ENCODE measurements at places on chromosomes 3 and 15. TPM values are rescaled to one million over a fixed set of nuclear protein-coding genes. Genes with fewer than 3 reads are reported as not detected.

DNA sequence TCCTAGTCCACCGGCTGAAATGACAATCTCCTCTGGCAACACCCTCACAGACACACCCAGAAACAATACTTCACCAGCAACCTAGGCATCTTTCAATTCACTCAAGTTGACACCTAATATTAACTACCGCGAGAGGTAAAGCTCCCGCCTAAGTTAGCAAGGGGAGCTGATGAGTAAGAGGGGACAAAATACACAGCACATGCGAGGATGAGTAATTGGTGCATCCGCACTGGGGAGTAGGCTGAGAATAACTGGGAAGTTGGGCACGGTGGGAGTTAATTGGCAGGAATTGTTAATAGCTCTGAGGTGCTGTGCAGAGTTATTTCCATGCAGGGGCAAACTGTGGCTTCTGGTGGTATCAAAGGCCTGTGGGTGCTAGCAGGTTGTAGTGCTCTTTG, 14.5 kb upstream of the PLD1 start:
- H3K4me1 ChIP-seq: peaks cover 11% of the 10 kb centered on the region
- no peaks in the 10 kb centered on the region for H3K36me3 ChIP-seq

Gene KBTBD8
- total RNA-seq: 10.0 TPM

DNA sequence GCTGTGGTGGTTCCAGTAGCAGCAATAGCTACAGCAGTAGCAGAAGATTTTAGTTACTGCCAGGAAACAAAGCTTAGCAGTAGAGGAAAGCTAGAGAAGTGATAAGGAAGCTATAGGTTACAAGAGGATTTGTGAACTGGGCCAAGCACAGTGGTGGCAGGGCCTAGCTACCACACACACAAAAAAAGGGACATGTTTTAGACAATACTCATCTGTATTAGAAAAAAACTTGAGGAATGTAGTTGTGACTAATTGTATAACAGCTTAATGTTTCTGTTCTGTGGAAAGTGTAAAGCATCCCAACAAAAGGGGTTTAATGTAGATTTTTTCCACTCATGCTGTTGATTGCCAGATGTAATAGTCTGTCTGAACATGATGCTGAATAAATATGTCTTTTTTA, 29.9 kb upstream of the PFN2 start:
- no peak for DNase-seq
- H3K27me3 ChIP-seq: no peaks in the 10 kb centered on the region
- no peak overlapping the region for H3K27ac ChIP-seq
- H3K4me1 ChIP-seq: no peaks in the 10 kb centered on the region
- H3K36me3 ChIP-seq: no peaks in the 10 kb centered on the region

DNA sequence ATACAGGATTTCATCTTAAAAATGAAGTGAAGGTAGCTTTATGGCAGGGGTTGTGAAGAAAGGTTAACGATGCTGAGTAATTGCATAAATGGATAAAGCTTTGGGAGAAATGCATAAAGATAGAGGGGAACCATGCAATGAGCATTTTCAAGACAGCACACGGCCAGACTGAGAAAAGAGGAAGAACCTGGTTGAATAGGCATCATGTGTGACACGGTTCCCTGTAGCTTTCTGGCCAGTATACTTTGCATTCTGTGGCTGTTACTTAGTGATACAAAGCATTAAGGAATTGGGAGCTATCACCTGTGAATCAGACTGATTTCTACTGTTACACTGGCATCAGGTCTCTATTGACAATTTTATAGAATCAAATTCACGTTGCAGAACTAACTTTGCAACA, 33.3 kb downstream of the NR2C2 start:
- H3K27ac ChIP-seq: no peak overlapping the region
- no peaks in the 10 kb centered on the region for H3K27me3 ChIP-seq
- H3K36me3 ChIP-seq: no peaks in the 10 kb centered on the region
- DNase-seq: no peak
- H3K4me3 ChIP-seq: no peak overlapping the region

GRCh38 chr3:13114811-13115575, 41.8 kb upstream of the IQSEC1 start:
- no peaks in the 10 kb centered on the region for H3K27me3 ChIP-seq
- H3K36me3 ChIP-seq: no peaks in the 10 kb centered on the region
- H3K4me1 ChIP-seq: peaks cover 10% of the 10 kb centered on the region
- no peak overlapping the region for H3K27ac ChIP-seq
